Tracheal epithelial cell (primary cell): ENCODE measurements at places on chromosomes 6 and 20. TPM values are rescaled to one million over a fixed set of nuclear protein-coding genes. Genes with fewer than 3 reads are reported as not detected.

Gene RAB23
- 16.1 and 19.6 TPM in 2 replicates for total RNA-seq

Gene GMEB2
- total RNA-seq: 11.1 and 15.3 TPM in 2 replicates

Gene SNAP91
- not detected in 2 replicates for total RNA-seq

Gene MUC22
- total RNA-seq: not detected in 2 replicates

Gene ZFP57
- total RNA-seq: 0.24 and 1.1 TPM in 2 replicates

Gene CST2
- not detected in 2 replicates for total RNA-seq

Gene POM121L2
- not detected in 2 replicates for total RNA-seq

Gene PKHD1
- total RNA-seq: under 0.01 and 2.4 TPM in 2 replicates

Gene ZNF184
- total RNA-seq: 4.8 and 5.3 TPM in 2 replicates

Gene TTLL9
- not detected in 2 replicates for total RNA-seq

Gene CDH26
- 0.72 and 2.3 TPM in 2 replicates for total RNA-seq
